ENCODE measurements at places on chromosomes 3 and 15.

DNA sequence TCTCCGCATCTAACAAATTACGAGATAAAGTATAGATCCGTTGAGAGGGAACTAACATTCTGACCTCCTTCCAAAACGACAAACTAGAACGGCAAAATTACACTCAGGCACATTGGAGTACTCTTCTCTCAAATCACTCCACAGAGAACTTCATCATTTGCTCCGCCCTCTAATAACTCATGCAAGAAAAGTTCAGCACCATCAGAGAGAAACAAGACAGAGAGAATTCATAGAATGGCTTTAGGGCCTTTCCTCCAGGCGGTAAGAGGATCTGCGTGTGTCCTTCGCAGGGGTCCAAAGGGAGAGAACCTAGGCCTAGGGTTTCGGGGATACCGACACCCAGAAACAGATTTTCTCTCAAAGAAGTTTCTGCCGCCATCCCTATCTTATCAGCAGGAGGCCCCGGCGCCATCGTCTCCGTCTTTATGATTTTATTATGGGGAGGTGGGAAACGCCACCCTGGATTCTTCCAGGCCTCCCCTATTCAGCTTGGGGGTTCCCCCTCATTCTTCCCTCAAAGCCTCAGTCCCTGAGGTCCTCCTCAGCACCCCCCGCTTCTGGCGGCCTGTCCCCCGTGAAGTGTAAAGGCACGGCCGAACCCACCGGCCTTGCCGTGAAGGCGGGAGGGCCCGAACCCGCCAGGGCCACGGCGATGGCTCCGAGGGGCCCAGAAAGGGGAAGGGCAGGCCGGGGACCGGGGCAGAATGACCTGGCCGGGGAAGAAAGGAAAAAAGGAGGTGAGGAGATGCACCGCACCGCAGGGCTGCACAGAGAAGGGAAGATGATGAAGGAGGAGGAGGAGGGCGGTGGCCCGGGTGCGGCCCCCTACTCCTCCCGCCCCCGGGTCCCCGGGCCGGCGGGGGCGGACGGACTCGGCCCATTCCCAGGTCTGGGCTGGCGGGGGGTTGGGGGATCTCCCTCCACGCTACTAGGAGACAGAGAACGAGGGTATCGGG is 768 bp downstream of the UBXN7 start:
- peak; percentile 41 for ATAC-seq

DNA sequence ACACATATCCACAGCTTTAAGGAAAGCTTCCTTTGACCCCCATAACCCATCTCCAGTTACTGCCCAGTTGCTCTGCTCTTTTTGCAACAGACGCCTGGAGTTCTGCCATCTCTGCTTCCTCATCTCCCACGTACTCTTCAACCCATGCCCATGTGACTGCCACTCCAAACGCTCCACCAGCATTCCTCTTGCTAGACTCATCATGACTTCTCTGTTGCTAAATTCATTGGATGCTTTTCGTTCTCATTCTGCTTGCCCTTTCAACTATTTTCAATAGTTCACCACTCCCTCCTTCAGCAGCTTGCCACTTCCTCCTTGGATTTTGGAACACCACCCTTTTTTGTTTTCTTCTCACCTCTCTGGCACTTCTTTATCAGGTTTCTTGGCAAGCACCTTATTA is 2.7 kb upstream of the KNSTRN start:
- ATAC-seq = no peak

GRCh38 chr15:62748196-62748595 is 294.4 kb upstream of the TPM1 start:
- no peak for ATAC-seq

DNA sequence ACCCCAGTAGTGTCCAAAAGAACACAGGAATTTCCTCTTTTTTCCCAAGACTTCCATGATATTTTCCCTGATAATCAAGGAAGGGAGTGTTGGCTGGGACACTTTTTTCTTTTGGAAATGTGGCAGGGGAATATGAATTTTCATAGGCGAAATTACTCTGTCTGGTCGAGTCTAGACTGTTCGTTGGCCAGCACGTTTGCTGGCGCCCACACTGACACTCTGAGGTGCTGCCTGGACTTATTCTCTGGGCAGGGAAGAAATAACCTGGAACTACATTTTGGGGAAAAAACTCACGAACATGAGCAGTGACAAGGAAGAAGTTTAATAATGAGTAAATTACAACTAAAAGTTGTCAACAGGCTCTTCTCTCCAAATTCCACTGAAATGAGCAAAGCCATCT is 209.3 kb upstream of the CTDSPL start:
- ATAC-seq = no peak

- no peak for ATAC-seq
These were observed 32.2 kb upstream of the CDCP1 start for GRCh38 chr3:45178183-45179023.

DNA sequence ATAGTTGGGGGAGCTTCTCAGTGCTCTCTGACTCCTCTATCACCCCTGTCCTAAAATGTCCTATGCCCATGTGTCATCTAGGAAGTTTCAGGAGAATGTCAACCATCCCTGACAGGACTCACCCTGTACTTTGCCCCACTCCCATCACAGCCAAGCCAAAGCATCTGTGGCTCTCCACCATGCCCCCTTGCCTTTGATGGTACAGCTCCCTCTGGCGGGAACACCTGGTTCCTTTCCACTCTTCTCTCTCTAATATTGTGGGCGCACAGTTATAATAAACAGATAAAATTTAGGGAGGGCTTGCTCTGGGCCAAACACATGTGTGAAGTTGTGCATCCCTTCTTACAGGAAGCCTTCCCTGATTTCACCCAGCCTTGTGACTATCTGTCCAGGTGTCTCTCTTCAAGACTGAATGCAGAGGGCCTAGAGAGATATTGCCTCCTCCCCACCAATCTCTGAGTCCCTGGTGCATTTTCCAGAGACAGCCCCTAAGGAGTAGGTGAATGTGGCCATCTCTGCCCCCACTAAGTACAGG is 62.8 kb downstream of the ISG20 start:
- no peak for ATAC-seq

DNA sequence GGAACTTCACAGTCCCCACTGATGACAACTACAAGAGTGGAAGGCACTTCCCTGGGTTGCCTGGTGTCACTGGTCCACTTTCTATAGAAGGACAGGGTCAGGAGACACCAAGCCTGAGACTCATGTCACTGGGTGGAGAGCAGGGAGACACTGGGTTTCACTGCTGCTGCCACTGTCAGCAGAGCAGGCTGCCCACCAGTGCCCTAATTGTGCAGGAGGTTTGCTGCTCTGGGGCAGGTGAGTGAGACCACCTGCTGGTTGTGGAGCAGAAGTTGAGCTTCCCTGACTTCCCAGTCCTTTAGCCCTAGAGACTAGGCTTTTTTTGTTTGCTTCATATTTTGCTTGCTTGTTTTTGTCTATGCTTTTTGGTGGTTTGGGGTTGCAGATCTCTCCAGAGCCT is 528.4 kb upstream of the RGMA start:
- no peak for ATAC-seq

GRCh38 chr3:196537319-196537984 is 22.3 kb upstream of the SMCO1 start:
- ATAC-seq = no peak

- peak; percentile 83 for ATAC-seq
These were observed 24.6 kb upstream of the NECTIN3 start for GRCh38 chr3:111047042-111047441.

GRCh38 chr15:63530752-63531299 is 26.4 kb downstream of the USP3 start:
- ATAC-seq = no peak
